ENCODE measurements at places on chromosomes 4 and X.

GRCh38 chr4:111556851-111557250 lies 588.4 kb upstream of the FAM241A start:
- DNase-seq, result no peak

DNA sequence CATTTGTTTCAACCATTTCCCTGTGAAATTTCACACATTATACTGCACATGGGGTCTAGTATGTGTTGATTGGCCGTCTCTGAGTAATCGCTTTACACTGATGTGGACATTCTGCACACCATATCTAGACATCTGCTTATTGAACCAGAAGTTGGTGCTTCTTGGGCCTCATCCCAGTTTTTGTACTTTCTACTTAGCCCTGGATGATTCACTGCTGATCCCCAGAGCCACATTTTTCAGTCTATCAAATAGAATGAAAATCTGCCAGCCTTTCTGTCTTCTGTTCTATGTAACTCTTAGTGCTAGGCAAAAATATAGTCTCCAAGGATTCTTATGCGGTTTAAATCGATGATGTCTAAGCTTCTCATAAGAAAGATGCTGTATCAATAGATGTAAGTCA lies 40.5 kb upstream of the RELL1 start:
- DNase-seq, result no peak

- DNase-seq, result no peak
These were observed 111.5 kb upstream of the PSAPL1 start for GRCh38 chr4:7546152-7546808.

DNA sequence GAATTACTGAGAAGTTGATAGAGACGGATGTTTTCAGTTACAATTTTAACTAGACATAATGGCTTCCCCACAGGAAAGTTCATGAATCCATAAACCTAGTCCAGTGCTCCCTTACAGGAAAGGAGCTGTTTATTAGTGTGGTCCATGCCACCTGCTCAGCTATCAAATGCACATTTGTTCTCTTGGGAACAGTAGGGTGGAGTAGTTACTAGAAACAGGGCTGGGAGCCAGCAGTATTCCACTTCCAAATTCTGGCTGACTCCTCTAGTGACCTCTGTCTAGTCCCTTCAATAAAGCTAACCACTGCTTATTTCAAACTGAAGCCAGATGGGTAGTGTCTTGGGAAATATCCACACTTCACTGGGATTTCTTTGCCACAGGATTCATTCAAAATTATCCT lies 88.4 kb upstream of the TLL1 start:
- DNase-seq, result no peak

GRCh38 chr4:183599284-183599683 lies 59.7 kb downstream of the RWDD4 start:
- no peak for DNase-seq

GRCh38 chr4:74121643-74122579 lies 22.9 kb upstream of the CXCL2 start:
- DNase-seq, result no peak

DNA sequence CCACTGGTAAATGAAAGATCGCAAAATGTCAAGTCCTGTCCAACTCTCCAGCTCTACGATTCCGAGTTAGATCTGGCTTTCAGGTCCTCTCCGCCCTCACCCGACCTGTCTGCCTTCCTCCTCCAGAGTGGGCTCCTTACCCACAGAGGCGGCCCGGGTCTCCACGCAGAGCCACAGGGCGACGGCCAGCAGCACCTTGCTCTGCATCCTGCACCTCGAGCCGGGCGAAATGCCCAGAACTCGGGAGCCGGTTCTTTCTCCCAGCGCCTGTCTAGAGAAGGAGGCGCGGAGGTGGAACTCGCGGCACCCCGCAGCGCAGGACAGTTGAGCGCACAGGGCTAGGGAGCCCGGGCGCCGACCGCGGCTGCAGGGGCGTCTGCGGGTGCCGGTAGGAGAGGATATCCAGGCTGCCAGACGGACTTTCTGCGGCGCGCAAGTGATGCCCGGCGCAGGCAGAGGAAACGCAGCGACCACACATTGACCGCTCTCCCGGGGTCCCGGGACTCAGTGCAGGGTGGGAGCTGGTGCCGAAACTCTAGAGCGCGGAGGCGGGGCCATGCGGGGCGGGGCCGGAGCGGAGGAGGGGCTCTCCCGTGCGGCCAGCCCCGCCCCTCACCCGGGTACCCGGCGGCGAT lies at the start of gene KDR:
TSS of gene KDR (minus strand) at position 509 of the 635 bp plus-strand sequence. CDS start at position 207, 302 bp downstream.
- no peak for DNase-seq

DNA sequence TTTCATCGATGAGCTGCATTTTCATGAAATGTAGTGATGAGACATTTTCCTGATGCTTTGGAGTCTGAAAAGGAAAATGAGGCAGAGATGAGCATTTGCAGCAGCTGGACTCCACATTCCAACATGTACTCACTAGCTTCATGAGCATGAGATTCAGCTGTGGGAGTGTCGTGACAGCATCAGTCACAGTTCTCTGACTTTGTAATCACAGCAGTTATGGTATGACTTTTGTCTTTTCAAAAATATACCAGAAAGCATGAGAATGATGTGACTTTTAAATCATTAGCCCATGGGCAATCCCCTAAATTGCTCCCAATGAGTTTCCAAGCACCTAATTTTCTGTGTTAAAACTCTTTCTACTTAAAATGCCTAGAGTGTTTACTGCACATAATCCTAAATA lies 18.3 kb upstream of the MSL3 start:
- no peak for DNase-seq

DNA sequence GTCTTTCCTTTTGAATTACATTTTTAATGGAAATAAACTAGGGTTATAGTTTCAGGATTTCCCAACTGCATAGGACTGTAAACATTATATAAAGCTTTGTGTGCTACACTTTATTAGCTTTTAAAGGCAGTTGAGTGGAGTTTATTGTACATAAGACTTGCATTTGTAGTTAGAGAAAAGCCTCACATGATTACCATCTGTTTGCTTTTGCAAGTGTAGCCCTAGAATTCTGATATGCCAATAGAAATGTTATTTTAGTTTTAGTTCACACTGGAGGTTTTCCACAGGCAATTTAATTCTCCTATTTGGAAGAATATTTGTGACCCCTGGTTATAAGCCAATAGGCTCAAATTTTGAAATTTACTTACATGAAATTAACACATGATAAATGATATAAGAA lies 41.3 kb upstream of the ANK2 start:
- DNase-seq, result no peak

GRCh38 chr4:44670506-44671199 lies 7.6 kb upstream of the GUF1 start:
- no peak for DNase-seq

- DNase-seq, result no peak
These were observed 249.3 kb downstream of the CHIC1 start for GRCh38 chrX:73812256-73812655.

DNA sequence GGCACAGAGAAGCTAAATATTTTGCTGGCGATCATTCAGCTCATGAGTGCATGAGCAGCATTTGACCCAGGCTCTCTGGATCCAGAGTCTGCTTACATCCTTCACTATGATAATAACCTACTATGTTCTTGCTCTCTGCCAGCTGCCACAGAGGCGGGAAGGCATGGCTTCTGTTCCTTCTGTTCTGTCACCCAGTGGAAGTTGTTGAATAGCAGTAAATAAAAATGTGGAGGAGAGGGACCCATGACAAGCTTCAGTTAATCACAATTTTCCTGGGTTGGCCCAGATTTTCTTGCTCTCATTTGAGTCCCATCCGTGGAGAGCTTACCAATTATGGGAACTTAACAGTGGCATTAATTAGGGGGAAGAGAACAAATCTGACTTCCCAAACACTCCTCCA lies 250.1 kb upstream of the NOCT start:
- no peak for DNase-seq

DNA sequence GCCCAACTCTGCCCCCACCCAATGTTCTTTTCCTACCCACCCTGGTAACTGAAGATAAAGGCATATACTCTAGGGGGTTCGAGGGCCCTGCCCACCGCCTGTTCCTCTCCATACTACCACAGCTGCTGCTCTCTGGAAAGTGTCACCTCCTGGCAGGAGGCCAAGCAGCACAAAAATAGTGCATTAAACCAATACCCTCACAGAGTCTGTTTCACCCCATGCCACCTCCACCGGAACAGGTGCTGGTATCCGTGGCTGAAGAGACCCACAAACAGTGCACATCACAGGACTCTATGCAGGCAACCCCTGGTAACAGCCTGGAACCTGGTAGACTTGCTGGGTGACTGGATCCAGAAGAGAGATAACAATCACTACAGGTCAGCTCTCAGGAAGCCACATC lies 85.1 kb upstream of the CTSO start:
- no peak for DNase-seq

DNA sequence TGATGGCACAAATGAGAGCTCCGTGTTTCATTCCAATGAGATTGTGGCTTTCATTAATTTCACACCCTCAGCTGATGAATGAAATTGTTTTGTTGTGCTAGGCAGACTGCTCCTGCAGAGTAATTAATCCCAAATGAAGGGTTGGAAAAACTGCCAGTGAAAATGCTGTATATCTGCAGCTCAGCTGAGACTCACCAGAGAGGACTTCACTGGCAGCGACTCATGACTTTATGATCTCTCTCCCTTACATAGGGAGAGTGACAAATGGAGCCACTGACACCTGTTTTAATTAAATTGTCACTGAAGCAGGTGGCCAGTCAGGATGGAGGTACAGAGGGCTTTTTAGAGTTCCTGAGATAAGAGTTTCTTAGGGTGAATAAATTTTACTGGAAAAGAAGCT lies 24.8 kb downstream of the GRXCR1 start:
- no peak for DNase-seq

GRCh38 chrX:103927633-103928032 lies 34.8 kb upstream of the TMSB15B start:
- DNase-seq, result no peak

GRCh38 chr4:4947721-4948120 lies 71.5 kb downstream of the CYTL1 start:
- DNase-seq, result no peak

- DNase-seq, result no peak
These were observed 113.9 kb upstream of the SORBS2 start for GRCh38 chr4:185925910-185926360.

Measured in activated CD4-positive, alpha-beta T cell treated with anti-CD3 and anti-CD28 coated beads, Interleukin-2, Interleukin-4, amounts not matched to agents 100 ng/mL and 50 ng/mL, durations not matched to agents 16 hours and 8 hours (primary cell).